ENCODE measurements at places on chromosomes 1 and 21.

DNA sequence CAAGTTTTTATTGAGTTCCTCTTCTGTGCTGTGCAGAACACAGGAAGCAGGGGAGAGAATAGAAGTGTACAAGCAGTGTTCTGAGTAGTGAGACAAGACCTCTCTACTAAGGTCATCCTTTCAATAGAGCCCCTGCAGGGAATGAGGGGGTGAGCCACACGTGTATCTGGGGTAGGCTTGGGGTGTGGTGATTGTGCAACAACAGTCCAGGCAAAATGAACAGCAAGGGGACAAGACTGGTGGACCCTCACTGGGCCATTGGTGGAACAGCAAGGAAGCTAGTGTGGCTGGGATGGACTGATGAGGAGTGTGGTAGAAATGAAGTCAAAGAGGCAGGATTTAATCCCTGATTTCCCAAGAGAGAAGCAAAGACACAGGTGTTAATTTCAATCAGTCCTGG is 8.2 kb upstream of the BMP8A start:
- DNase-seq, result no peak

- no peak for DNase-seq
Observed at GRCh38 chr1:89831462-89832120, 10.8 kb downstream of the LRRC8D start.

- no peak for DNase-seq
Observed at GRCh38 chr1:156154317-156154749, 948 bp downstream of the SEMA4A start.

DNA sequence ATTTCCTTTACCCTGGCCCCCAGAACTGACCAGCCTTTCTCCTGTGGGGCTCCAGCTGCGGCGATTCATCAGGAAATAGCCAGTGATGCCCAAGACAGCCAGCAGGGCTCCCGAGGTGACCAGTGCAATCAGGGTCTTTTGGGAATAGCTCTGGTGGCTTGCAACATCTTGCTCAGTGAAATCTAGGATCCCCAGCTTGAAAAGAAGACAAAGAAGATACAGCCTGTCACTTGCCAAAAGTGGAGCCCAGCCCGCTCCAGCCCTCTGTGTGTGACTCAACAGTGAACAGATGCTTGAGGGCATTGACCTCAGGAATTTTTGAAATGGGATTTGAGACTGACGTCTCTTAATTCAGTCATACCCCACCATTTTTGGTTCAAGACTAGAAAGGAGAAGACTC is 22.3 kb downstream of the CD34 start:
- no peak for DNase-seq

- DNase-seq, result no peak
Observed at GRCh38 chr1:16015491-16015890, 2.4 kb downstream of the HSPB7 start.

- DNase-seq, result peak; percentile 89
Observed at GRCh38 chr1:6460301-6461050, 5.5 kb downstream of the TNFRSF25 start.

DNA sequence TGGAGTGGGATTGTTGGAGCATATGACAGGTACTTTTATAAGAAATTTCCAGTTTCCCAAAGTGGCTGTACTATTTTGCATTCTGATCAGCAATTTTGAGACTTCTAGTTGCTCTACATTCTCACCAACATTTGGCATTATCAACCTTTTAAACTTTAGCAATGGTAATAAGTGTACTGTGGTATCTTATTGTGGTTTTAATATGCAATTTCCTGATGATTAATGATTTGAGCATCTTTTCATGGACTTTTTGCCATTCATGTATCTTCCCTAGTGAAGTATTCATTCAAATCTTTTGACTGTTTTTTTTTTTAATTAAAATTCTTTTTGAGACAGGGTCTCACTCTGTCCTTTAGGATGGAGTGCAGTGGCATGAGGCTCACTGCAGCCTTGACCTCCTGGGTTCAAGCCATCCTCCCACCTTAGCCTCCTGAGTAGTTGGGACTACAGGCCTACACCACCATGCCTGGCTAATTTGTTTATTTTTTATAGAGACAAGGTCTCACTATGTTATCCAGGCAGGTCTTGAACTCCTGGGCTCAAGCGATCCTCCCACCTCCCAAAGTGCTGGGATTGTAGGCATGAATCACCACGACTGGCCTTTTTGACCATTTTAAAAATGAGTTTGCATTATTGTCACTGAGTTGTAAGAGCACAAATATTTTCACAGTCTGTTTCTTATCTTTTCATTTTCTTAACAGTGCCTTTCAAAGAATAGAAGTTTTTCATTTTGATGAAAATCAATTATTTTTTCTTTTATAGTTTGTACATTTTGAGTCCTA is 7.8 kb upstream of the SLC6A9 start:
- DNase-seq, result no peak

DNA sequence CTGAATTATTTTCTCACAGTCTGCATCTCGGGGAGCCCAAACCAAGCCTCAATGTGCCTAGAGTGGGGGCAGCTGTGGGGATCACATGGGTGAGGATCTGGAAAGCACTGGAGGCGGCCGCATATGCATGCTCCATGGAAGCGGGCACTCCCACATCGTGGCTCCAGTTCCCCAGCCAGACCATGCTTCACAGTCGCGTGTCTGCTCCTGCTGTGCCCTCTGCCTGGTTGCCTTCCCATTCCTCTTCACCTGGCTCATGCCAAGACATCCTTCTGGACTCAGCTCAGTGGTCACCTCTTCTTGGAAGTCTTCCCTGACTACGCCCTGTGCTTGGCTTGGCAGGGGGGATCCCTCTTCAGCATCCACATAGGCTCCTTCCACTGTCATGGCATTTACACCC is 32.8 kb downstream of the IGSF21 start:
- DNase-seq, result no peak

DNA sequence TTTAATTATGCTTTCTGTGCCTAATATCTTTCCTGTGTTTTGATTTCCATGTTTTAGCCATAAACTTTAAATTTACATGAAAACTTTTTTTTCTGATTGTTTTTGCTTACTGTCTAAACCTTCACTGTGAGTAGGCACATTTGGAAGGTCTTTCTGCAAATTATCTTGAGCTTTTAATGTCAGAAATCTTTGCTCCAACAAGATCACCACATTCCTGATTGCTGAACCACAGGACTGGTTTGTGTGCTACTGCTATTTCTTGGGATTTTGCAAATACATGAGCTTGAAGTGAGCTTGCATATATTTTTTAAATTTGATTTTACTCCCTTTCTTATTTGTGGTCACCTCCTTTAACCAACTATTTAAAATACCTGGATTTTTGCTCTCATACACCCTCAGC is 61.3 kb downstream of the PTBP2 start:
- no peak for DNase-seq

GRCh38 chr1:41333146-41333784 is 28.0 kb upstream of the FOXO6 start:
- DNase-seq, result no peak

DNA sequence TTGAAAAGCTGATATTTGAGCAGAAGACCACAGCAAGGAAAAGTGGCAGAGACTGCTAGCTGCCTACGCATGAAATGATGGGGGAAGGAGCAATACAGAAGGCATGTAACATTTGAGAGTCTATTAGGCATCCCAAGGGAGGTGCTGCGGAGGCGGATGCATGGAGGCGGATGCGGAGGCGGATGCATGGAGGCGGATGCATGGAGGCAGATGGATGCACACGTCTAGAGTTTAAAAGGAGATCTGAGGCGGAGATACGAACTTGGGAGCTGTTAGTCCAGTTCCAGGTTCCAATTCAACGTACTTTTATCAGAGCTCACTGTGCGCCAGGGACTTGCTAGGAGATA is 744 bp upstream of the DDX20 start:
- no peak for DNase-seq

DNA sequence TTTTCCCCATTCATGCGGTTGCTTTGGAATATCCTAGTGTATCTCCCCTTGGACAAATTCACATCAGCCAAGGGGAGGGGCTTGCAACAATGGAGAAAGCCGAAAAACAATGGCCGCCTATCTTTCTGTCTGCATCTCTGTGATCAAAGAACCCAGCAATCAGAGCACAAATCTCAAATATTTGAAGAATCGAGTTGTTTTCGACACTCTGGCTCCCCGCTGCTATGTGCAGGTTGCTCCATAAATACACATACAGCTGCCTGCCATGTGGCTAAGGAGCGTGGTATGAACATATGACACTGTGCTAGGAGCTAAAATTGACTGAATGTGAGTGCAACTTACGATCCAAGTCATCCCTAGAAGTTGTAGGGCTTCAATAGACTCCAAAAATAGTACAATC is 8.5 kb downstream of the CFHR4 start:
- DNase-seq, result no peak

DNA sequence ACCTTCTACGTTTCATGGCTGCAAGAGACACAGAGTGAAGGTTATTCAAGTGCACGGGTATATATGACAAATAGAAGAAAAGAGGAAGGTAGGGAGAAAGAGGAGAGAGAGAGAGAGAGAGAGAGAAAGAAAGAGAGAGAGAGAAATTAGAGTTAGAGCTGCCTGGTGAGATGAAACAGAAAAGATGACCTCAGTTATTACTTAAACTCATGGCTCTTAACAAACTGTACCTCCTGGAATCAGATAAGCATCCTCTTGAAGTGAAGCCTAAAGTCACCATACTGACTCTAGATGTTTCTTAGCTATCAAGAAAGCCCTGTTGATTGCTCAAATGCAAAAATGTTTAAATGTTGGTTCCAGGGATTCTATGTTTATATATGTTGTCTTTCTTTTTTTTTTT is 597.7 kb upstream of the ZP4 start:
- DNase-seq, result no peak

Measured in natural killer cell treated with Interleukin-12 subunit alpha and Interleukin-12 subunit beta and Interleukin-15 and Interleukin-18, amount 100 ng/mL, for 72 hours (primary cell).